ENCODE measurements at places on chromosomes 13 and 19.
A peak's percentile ranks its signal among the peaks of the same experiment; 100 is the strongest.

GRCh38 chr13:100128373-100128772, 39.5 kb downstream of the PCCA start:
- no peak for DNase-seq

- no peak for DNase-seq
These were observed 96.9 kb downstream of the NBEA start for GRCh38 chr13:35039012-35039411.

- DNase-seq, result no peak
These were observed 6.9 kb downstream of the S1PR5 start for GRCh38 chr19:10510301-10510802.

DNA sequence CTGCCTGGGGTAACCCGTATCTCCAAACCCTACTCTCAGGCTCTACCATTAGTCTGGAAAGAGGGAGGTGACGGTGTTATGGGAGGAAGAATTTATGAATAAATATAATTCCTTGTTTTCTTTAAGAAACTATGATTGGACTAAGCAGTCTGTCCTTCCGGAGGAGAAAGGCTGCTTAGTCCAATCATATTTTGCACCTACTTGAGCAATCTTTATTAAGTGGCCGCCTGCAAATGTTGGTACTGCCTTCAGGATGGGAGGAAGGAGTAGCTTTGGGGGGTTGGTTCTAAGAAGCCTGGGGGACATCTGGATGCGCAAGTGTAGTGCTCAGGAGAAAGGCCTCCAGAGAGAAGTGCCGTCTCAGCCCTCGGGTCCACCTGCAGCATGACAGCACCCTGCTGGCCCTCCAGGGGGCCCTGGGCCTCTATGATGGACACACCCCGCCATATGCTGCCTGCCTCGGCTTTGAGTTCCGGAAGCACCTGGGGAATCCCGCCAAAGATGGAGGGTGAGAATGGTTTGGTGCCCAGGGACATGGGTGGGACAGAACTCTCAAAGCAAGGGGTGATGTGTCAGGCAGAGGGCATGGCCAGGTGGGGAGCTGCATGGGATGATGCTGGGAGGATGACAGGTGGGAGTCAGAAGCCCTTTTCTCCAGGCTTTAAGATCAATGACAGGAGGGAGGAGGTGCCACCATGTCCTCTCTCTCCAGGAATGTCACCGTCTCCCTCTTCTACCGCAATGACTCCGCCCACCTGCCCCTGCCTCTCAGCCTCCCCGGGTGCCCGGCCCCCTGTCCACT, 4.1 kb downstream of the ACP4 start:
- no peak for DNase-seq

- DNase-seq, result no peak
These were observed 16.0 kb downstream of the KCNC3 start for GRCh38 chr19:50312967-50313811.

DNA sequence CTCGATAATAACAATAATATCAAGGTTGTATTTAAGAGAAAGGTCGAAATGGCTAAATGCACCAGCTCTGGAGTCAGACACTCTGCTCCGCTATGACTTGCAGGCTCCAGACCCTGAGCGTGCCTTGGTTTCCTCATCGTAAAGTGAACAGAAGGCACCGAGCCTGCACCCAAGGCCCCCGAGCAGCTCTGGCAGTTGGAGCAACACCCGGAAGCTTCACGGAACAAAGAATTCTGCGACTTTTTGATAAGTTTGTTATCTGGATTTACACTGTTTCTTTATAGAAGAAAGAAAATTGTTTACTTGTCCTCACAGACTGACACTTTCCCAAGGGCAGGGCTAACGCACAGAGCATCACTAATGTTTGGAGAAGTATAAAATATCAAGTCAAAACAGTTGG, 4.4 kb downstream of the GRTP1 start:
- DNase-seq, result no peak

- no peak for DNase-seq
These were observed 4.5 kb upstream of the OVOL3 start for GRCh38 chr19:36106441-36106840.

DNA sequence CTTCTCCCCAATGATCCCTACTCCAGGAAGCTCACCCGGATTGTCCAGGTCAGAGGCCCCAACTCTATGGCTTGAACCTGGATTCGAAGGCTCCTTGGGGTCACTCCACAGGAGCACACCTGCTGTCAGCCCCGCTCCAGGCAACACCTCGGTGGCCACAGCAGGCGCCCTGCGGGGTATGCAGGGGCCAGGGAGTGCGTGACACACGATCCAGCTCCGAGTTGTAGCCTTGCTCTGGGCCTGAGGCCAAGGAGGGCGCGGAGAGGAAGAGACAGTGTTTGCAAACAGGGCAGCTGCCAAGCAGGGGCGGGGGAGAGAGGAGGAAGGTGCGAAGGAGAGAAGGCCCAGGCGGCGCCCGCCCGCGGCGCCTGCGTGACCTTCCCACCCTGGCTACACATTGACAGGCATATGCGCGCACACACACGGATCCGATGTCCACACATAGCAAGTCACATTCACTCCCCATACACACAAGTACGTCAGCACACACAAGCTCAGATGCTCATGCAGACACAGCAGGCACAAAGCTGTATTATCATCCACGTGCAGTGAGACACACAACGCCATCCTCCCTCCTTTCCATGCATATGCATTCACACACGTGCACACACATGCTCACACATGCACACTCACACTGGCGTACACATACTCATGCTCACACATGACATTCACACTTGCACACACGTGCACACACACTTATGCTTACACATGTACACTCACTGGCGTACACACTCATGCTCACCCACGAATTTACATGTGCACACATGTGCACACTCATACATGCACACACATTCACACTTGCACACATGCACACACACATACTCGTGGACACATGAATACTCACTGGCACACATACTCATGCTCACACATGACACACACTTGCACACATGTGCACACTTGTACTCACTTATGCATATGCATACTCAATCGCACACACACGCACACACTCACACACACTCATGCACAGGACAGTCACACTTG, 10.4 kb downstream of the SBK2 start:
- no peak for DNase-seq

DNA sequence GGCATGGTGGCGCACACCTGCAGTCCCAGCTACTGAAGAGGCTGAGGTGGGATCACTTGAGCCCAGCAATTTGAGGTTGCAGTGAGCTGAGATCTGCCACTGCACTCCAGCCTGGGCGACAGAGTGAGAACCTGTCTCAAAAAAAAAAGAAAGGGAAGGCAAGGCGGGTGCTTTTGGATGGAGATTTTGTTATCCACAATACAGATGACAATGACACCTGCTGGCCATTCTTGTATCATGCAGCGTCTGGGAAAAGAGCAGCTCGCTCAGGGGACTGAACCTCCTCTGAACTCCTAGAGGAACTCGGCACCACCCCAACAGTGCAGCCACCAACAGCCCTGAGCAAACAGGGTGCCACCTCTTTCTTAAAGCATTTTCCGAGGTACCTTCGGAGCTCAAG, 22.8 kb downstream of the HAUS8 start:
- DNase-seq, result no peak

DNA sequence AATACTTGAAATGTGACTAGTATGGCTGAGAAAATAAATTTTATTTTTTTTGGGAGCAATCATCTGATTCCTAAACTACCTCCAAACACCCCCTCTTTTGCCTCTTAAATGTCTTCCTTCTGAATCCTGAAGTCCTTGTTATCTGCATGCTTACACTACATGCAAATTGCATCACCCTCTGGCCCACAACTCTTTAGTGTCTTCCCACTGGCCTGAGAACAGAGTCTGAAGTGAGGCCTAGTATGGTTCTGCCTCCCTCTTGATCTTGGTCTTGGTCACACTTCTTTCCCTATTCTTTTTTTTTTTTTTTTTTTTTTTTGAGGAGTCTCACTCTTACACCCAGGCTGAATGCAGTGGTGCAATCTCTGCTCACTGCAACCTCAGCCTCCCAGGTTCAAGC, 4.8 kb downstream of the ZNF558 start:
- DNase-seq, result no peak

DNA sequence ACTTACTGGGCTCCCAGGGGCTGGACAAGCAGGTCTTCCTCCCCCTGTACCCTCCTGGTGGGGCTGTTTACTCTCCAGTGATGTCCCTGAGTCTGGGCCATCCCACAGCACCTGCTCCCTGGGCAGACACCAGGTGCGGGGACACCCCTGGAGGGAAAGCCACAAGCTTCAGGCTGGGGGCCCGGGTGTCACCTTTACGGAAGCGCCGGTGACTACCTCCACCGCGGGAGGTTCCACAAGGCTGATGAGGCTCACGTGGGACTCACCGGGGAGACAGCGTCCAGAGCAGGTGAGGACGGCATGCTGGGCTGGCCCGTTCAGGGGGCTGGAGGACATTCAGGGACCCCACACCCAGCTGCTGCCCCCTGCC, 24.9 kb downstream of the NFILZ start:
- DNase-seq, result no peak

- no peak for DNase-seq
These were observed 394.3 kb downstream of the PCDH17 start for GRCh38 chr13:58025821-58026220.

DNA sequence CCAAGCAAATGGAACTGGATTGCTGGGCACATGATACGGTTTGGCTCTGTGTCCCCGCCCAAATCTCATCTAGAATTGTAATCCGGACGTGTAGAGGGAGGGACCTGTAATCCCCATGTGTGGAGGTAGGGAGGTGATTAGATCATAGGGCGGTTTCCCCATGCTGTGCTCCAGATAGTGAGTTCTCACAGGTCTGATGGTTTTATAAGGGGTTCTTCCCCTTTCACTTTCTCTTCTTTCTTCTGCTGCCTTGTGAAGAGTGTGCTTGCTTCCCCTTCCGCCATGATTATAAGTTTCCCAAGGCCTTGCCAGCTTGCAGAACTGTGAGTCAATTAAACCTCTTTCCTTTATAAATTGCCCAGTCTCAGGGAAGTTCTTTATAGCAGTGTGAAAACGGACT, 32.6 kb upstream of the MTIF3 start:
- no peak for DNase-seq

GRCh38 chr13:92739306-92739818, 487.2 kb upstream of the GPC6 start:
- no peak for DNase-seq

DNA sequence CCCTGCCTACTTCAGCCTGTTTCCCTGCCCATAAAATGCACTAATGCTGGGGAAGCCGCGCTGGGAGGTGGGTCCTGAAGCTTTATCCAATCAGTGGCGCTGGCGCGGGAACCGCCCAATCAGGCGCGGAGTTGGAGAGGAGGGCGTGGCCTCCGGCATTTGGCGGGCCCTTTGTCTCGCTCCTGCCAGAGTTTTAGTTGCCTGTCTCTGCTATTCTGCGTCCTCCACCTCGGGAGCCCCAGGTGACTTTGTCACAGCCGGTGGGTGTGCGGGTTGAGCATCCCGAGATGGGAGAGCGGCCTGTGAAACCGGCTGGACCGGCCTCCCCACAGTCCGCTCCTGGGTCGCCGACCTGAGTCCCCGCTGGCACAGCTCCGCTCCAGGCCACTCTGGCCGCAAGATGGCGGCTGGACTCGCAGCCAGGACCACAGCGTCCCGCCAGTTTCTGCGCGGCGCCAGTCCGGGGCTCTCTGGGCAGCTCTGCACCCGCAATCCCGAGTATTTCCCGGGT, 30.7 kb upstream of the ZNF429 start:
- peak; percentile 53 for DNase-seq

DNA sequence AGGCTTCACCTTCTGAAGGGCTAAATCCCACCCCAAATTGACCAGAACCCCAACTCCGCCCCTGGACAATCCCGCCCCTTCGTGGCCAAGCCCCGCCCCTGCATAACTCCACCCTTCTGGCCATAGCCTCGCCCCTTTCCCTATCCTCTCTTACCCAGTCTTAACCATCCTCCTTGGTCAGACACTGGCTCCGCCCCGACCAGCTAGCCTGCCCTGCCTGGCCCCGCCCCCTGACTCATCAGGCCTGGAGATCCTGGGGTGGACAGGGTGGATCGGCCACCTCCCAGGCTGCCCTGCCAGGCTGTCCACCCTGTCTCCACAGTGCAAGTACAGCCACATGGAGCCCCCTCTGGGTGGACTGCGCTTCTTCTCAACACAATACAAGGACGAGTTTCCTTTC, 8.0 kb upstream of the ZNF358 start:
- DNase-seq, result no peak

GRCh38 chr19:17424743-17425365, 5.0 kb downstream of the MVB12A start:
- no peak for DNase-seq

GRCh38 chr19:13843104-13843921, 33.6 kb upstream of the NANOS3 start:
- DNase-seq, result no peak

DNA sequence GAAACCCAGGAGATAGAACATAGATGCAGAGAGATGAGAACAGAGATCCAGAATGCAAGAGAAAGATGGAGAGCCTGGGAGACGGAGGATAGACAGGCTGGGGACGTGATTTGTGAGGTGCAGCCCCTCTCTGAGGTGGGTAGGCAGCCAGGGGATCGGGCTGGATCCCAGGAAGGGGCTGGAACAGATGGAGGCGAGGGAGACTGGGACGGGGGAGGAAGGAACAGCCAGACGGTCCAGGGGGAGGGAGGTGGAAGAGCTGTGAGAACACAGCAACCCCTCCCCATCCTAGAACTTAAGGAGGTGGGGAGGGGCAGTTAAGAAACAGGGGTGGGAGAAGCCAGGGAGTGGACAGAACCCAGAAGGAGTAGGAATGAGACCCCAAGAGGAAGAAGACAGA, 3.1 kb downstream of the SLC17A7 start:
- no peak for DNase-seq

- no peak for DNase-seq
These were observed 63.0 kb downstream of the LRCH1 start for GRCh38 chr13:46615888-46616531.

GRCh38 chr13:96274046-96274445, 184.1 kb downstream of the HS6ST3 start:
- no peak for DNase-seq

GRCh38 chr19:3798137-3798536, 12.0 kb upstream of the MATK start:
- DNase-seq, result no peak

All from hippocampal formation (tissue), 2 donors.